ENCODE measurements at places on chromosomes 16 and 17. TPM values are rescaled to one million over a fixed set of nuclear protein-coding genes. Genes with fewer than 3 reads are reported as not detected.

The NEUROD2 gene
- total RNA-seq: not detected

The TP53TG3C gene
- total RNA-seq: not detected

The MYBBP1A gene
- total RNA-seq: 71.2 TPM

The TSPAN10 gene
- total RNA-seq: 2.3 TPM

The PYY gene
- total RNA-seq: not detected

The NPIPA7 gene
- total RNA-seq: 1.9 TPM

The CD79B gene
- total RNA-seq: not detected

The NRN1L gene
- total RNA-seq: not detected

The SCNN1G gene
- not detected for total RNA-seq

The RCVRN gene
- total RNA-seq: not detected

The TMEM100 gene
- total RNA-seq: 1.3 TPM

The CCL11 gene
- not detected for total RNA-seq

The CHTF18 gene
- total RNA-seq: 13.8 TPM

The DNAAF8 gene
- total RNA-seq: 1.3 TPM

The TAC4 gene
- not detected for total RNA-seq

Measured in fibroblast of villous mesenchyme (primary cell).